ENCODE measurements at places on chromosomes 2 and 18.
A peak's percentile ranks its signal among the peaks of the same experiment; 100 is the strongest.

DNA sequence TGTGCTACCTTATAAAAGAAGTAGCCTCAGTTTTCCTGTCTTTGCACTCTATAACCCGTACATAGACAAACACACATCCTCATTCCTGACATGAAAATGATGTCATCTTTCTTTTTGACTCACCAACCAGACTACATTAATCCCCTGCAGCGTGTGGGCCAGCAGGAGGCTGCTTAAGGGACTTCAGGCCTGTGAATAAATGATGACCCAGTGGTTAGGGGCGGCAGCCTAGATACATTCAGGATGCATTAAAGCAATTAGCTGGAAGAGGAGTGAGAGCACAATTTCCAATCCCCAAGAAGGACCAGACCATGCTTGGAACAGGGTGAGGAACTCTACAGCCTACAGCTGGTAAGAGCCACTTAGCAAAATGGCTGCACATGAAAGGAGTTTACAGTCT is 57.3 kb upstream of the KLF7 start:
- DNase-seq = peak; percentile 22

GRCh38 chr2:20049637-20050036 is 1.8 kb downstream of the LAPTM4A start:
- DNase-seq = no peak

- no peak for DNase-seq
Measured at GRCh38 chr2:153575171-153575853, 96.8 kb upstream of the RPRM start.

GRCh38 chr2:110107092-110108079 is 8.2 kb downstream of the MALL start:
- DNase-seq = no peak

- no peak for DNase-seq
Measured at GRCh38 chr2:172655091-172655837, 80.4 kb upstream of the RAPGEF4 start.

DNA sequence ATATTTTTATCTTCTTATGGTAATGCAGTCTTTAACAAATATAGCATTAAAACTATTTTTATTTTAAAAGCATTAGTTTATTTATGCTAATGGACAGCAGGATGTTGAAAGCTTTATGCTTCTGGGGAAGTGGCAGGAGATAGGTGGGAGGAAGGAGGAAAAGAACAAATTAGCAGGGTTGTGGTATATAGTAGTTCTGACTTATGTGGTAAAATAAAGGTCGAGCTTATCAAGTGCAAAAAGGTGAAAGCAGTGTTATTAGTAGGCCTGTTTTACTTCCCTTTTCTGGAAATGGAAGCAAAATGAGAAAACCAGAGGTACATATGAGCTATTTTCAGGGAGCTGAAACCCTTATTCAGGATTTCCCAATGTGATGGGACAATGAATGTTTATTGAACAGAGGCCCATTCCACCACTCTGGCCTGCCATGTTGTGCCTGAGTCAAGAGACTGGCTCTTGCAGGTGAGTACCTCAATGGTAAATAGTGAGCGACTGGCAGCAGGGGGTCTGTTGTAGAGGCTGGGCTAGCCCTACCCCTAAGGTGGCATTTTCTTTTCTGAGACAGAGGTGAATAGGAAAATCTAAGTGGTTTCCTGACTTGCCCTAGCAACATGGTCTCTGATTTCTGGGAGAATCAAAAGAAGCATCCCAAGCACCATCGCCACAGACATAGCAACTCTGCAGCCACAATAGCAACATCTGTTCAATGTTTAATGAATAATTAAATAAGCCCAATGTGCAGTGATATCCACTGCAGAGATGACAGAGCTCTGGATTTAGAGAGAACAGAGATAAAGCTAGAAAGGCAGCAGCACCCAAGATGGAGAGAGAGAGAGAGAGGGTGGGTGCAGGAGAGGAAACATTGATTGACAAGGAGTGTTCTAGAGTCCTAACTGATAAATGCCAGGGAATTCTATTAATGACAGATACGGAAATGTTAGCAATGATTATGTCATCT is 119.7 kb downstream of the UPP2 start:
- no peak for DNase-seq

DNA sequence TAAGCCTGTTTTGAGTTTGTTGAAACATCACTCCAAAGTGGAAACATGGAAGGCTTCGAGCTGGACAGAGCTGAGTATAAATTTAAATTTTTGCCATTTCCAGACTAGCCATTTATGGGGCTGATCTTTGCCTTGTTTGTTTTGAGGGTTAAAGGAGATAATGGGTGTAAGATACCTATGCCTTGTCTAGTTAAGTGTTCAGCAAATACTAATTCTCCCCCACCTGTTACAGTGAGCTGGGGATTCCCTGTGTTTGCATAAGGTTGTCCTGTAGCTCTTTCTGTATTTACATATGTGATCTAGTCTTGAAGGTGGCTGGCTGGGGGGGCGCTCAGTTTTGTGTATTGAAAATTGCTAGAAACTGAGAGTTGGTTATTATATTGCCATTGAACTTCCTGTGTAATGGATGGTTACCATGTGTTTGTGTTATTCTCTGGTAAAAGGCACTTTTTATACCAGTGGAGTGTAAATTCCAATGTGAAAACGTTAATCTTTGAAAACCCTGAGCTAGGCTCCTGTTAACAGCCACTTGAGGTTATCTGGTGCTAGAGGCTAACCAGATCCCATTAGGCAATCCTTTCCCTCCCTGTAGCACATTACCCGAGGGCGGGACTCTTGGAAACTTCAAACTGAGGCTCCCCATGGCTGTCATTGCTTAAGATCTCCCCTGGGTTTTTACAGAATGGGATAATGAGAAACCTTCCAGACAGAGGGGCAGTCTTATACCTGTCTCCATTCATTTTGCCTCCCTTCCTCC is 26.7 kb downstream of the TANC1 start:
- no peak for DNase-seq

Data from stimulated activated CD8-positive, alpha-beta memory T cell treated with anti-CD3 and anti-CD28 coated beads, Interleukin-15, amount 100 ng/mL, for 48 hours (primary cell).